GM10248 (cell line): ENCODE measurements at places on chromosomes 3 and 15.

DNA sequence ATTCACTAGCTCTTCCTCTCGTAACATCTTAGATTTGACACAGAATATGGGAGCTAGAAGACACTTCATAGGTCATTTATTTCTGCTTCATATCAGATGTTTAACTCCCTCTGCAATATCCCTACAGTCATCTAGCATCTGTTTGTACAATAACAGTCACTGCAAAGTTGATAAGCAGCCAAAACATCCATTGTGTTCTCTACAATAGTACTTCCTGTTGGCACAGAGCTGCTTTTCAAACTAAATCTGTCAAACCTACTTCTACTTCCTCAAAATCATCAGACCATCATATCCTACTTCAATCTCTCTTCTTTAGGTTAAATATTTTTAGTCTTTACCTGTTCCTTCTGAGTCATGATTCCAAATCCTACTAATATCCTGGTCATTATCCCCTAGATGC lies 233.2 kb downstream of the FGF12 start:
- DNase-seq, result no peak

- DNase-seq, result no peak
These were observed 25.7 kb downstream of the SH3GL3 start for GRCh38 chr15:83472797-83473196.

DNA sequence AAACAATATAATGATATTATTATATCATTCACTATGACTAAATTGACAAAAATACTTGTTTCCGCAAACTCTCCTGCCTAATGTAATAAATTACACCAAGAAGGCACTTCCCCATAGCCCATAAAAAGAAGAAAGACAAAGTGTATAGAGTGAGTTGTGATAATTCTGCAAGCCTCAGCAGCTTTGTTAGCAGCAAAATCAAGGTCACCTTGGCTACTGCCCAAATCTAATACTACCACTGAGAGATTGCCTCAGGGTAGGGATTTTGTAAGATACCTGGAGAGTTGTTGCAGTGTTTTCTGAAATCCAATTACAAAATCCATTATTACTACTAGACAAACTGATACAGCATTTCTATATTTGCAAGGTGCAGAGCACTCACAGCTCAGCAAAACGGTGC lies 503.5 kb downstream of the FGF12 start:
- no peak for DNase-seq

- no peak for DNase-seq
These were observed 3.2 kb upstream of the RIOX2 start for GRCh38 chr3:97975466-97975865.

- DNase-seq, result no peak
These were observed 49.4 kb upstream of the FMN1 start for GRCh38 chr15:33243869-33244268.

- DNase-seq, result no peak
These were observed 55.1 kb upstream of the TTC14 start for GRCh38 chr3:180546863-180547262.

DNA sequence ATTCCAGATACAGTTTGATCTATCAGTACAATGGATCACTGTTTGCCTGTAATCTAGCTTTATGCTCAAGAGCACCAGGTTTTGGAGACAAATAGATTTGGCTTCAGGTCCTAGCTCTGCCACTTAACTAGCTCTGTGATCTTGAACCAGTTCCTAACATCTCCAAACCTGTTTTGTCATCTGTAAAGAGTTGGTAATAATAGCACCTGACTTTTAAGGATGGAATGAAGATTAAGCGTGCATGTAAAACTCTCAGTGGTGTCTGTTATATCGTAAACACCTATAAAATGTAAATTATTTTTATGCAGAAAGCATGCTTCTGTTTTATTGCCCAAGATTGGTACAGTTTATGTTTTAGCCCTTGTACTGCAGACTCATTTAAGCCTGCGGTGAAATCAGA lies 36.5 kb downstream of the ZFAND6 start:
- no peak for DNase-seq

- DNase-seq, result no peak
These were observed 48.6 kb downstream of the CHST2 start for GRCh38 chr3:143167969-143168854.

- no peak for DNase-seq
These were observed 37.3 kb downstream of the FSD2 start for GRCh38 chr15:82768414-82769054.

DNA sequence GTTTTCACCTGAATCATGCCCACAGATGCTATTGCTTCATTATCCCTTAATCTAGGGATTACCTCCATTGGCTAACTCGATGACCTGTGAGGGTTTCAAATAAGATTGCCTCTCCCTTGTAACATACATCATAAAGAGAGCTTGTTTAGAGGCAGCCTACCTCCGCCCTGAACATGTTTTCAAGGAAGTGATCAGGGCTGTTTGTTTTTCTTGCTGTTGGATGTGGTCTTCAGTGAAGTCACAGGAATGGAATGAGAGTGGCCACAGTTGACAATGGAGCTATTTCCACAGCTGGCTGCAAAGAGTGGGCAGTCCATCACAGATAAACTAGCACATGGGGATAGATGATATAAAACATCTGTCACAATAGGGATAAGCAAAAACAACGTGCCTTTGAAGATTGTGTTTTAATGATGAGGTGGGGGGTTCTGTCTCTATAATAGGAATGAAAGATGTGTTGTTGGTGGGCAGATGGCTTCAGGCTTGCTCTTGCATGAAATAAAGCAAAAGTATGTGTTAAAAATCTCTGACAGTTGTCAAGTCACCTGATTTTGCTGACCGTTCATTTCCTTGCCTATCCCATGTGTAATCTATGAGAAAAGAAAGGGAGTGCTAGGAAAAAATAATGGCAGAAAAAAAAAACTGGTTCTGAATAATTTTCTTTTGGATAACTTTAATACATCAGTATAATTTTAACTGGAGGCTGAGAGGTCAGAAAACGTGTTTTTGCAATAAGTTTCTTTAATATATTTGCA lies 642.3 kb downstream of the RBMS3 start:
- no peak for DNase-seq

DNA sequence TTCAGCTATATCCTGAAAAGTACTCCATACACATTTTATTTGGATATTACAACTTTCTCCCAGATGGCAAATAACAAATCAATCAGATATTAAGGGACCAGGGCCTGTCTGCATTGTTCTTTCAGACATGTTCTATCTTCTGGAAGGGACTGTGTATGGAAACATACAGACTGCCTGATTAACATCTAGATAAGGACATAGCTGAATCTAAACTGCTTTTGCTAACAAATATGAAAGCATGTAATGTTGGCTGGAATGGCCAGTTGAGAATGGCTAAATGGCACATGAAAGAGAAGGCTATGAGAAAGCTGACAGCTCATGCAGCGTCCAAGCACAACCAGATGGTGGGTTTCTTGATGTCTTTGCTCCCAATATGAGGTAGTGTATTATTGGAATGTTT lies 149.4 kb downstream of the CFAP20DC start:
- no peak for DNase-seq

GRCh38 chr15:59039225-59039624 lies 51.8 kb downstream of the RNF111 start:
- DNase-seq, result no peak

DNA sequence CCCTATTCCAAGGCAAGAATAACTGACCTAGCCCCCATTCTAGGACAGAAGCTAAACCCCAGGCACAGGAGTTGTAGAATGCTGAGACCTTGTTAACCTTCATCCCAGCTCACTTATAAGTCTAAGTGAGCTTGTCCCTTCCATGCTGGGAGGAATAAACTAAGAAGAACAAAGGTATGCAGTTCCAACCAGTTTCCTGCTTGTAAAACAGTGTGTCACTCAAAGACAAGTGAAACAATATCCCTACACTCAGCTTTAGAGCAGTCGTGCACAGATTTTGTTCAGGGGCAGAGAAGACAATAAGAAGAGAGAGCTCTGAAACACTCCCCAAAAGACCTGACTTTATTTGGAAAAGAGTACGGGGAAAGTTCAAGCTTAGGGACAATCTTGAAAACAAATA lies 292.1 kb downstream of the CGGBP1 start:
- no peak for DNase-seq

DNA sequence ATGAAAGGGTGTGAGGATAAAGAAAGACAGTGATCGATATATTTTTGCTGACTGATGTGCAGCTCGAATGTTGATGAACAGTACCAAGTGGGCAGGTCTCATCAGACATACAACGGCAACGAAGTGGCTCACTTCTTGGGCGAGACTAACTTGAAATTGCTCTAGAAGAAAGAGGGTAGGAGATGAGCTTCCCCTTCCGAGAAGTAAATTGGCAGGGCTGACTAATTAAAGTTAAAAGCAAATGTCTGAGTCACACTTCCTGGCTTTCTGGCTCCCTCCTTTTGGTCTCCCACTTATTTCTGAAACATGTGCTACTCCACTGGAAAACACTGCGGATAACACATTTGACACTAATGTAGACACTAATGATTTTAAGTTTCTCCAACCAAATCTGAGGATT lies 228.3 kb downstream of the ABHD5 start:
- no peak for DNase-seq

- no peak for DNase-seq
These were observed 401 bp downstream of the RAMAC start for GRCh38 chr15:82986442-82986780.

- no peak for DNase-seq
These were observed 26.5 kb upstream of the GYG1 start for GRCh38 chr3:148964809-148965208.
